SJSA1 (cell line): ENCODE measurements at places on chromosomes 6 and 20. TPM values are rescaled to one million over a fixed set of nuclear protein-coding genes. Genes with fewer than 3 reads are reported as not detected.

The ATP9A gene
- total RNA-seq: 3.2 and 5.9 TPM in 2 replicates

The TMEM74B gene
- total RNA-seq: not detected in 2 replicates

The ULBP3 gene
- 5.4 and 10.1 TPM in 2 replicates for total RNA-seq

The LIN28B gene
- total RNA-seq: not detected in 2 replicates

The SPTLC3 gene
- total RNA-seq: 4.5 and 13.6 TPM in 2 replicates

The IL17A gene
- not detected in 2 replicates for total RNA-seq

The NRSN1 gene
- not detected in 2 replicates for total RNA-seq

The OR2H2 gene
- not detected in 2 replicates for total RNA-seq

The TRIM10 gene
- total RNA-seq: not detected in 2 replicates

The SLC23A2 gene
- total RNA-seq: 5.9 and 10.4 TPM in 2 replicates

The SLC22A7 gene
- total RNA-seq: not detected in 2 replicates

The BTN1A1 gene
- not detected in 2 replicates for total RNA-seq

The EDN3 gene
- total RNA-seq: not detected in 2 replicates

The ULBP2 gene
- total RNA-seq: 12.2 and 19.7 TPM in 2 replicates

The ZC3H12D gene
- total RNA-seq: not detected in 2 replicates

The CALHM6 gene
- total RNA-seq: not detected in 2 replicates

The RNF8 gene
- total RNA-seq: 33.6 and 34.4 TPM in 2 replicates

The EYA4 gene
- total RNA-seq: 0.05 TPM in 1 of 2 replicates, not detected in the other

The BFSP1 gene
- total RNA-seq: 8.0 and 9.4 TPM in 2 replicates

The SCGN gene
- not detected in 2 replicates for total RNA-seq

The SLC17A4 gene
- total RNA-seq: not detected in 2 replicates

The KCNK17 gene
- not detected in 2 replicates for total RNA-seq
